ENCODE measurements at places on chromosomes 7 and 10. TPM values are rescaled to one million over a fixed set of nuclear protein-coding genes. Genes with fewer than 3 reads are reported as not detected.

Gene HKDC1
- 6.5 TPM for total RNA-seq

GRCh38 chr7:40711706-40712105 is 576.9 kb downstream of the SUGCT start:
- no peak overlapping the region for H3K27ac ChIP-seq
- no peaks in the 10 kb centered on the region for H3K4me1 ChIP-seq
- H3K4me3 ChIP-seq: no peak overlapping the region
- no peak for DNase-seq
- H3K27me3 ChIP-seq: no peaks in the 10 kb centered on the region

- H3K36me3 ChIP-seq: no peaks in the 10 kb centered on the region
- H3K27ac ChIP-seq: no peak overlapping the region
- DNase-seq: no peak
- H3K27me3 ChIP-seq: no peaks in the 10 kb centered on the region
These were observed 88.3 kb upstream of the ACBD5 start for GRCh38 chr10:27328946-27329345.

DNA sequence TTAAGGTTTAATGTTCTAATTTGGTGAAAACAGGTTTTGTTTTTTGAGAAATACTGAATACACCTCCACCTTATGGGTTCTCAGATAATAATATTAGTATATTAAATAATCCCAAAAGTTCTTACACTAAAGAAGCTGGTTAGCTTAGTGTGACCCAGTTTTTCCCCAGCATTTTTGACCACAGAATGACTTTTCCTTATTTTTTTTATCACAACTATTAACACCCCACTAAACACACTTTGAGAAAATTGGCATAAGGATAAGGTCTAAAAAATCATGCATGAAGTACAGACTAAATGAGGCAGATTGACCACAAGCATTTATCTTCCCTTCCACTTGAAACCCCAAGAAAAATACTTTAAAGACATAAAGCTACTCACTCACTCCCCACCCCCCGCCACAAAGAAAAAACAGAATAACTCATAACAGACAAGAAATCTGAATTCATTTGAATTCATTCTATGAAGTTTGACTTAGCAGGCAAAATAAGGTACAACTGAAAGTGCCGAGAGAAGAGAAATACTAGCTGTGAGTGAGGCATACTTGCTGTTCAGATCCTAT is 49.7 kb upstream of the WNT16 start:
- H3K4me1 ChIP-seq: no peaks in the 10 kb centered on the region
- H3K27me3 ChIP-seq: no peaks in the 10 kb centered on the region
- no peak overlapping the region for H3K4me3 ChIP-seq
- no peaks in the 10 kb centered on the region for H3K36me3 ChIP-seq

Gene SLC39A12
- total RNA-seq: not detected

DNA sequence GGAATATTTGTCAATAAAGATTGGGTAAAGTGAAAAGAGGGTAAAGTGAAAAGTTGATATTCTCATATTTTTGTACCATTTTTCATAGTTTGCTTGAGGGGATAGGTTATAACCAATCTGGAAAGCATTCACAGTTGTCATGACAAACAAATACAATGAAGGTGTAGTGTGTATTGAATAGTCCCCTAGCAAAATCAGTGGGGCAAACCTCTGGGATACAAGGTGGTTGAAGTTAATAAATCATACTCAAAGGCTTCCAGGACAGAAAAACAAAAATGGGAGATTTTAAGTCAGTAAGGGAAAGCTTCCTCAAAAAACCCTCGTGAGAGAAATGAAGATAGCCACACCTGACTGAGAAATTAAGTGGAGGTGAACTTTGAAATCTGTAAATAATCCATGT is 39.4 kb downstream of the PHTF2 start:
- H3K4me3 ChIP-seq: no peak overlapping the region
- H3K4me1 ChIP-seq: peaks cover 7% of the 10 kb centered on the region
- no peak overlapping the region for H3K27ac ChIP-seq

GRCh38 chr7:28904578-28905048 is 53.5 kb downstream of the TRIL start:
- no peak overlapping the region for H3K27ac ChIP-seq
- no peaks in the 10 kb centered on the region for H3K36me3 ChIP-seq
- no peaks in the 10 kb centered on the region for H3K4me1 ChIP-seq
- no peak overlapping the region for H3K4me3 ChIP-seq

- H3K36me3 ChIP-seq: no peaks in the 10 kb centered on the region
- no peak overlapping the region for H3K4me3 ChIP-seq
- no peak overlapping the region for H3K27ac ChIP-seq
- H3K27me3 ChIP-seq: peaks cover 6% of the 10 kb centered on the region
- H3K4me1 ChIP-seq: no peaks in the 10 kb centered on the region
These were observed 771 bp downstream of the PHYHIPL start for GRCh38 chr10:59177031-59177797.

DNA sequence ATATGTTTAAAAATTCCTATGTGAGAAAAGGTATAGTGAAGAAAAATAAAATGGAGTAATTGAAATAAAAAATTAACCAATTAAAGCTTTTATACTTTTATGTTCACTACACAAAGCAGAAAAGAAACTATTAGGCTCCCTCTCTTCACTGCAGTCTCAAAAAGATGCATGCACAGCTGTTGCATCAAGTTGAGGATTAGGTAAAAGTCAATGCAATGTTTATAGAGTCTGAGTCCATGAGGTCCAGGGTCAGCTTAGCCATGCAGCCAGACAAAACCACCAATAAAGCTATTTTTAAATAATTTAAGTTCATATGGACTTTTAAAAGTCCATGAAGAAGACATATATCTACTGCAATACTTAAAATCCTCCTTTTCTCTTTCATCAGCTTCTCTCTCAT is 31.1 kb upstream of the ING3 start:
- no peaks in the 10 kb centered on the region for H3K36me3 ChIP-seq
- H3K27ac ChIP-seq: no peak overlapping the region
- no peak for DNase-seq
- H3K27me3 ChIP-seq: peaks cover 4% of the 10 kb centered on the region

- H3K4me1 ChIP-seq: peaks cover 15% of the 10 kb centered on the region
- no peak for DNase-seq
- no peak overlapping the region for H3K27ac ChIP-seq
- H3K4me3 ChIP-seq: no peak overlapping the region
- no peaks in the 10 kb centered on the region for H3K27me3 ChIP-seq
These were observed 28.7 kb downstream of the TES start for GRCh38 chr7:116239020-116239419.

Gene CHST3
- not detected for total RNA-seq

- H3K36me3 ChIP-seq: no peaks in the 10 kb centered on the region
- H3K4me1 ChIP-seq: no peaks in the 10 kb centered on the region
- DNase-seq: no peak
- no peak overlapping the region for H3K4me3 ChIP-seq
- no peak overlapping the region for H3K27ac ChIP-seq
- peaks cover 11% of the 10 kb centered on the region for H3K27me3 ChIP-seq
These were observed 120.1 kb downstream of the PTPN20 start for GRCh38 chr10:47031211-47031900.

Data from T-cell (primary cell).